ENCODE measurements at places on chromosomes 1 and 21.

- no peak for DNase-seq
These were observed 730 bp downstream of the ZCCHC17 start for GRCh38 chr1:31297277-31298247.

DNA sequence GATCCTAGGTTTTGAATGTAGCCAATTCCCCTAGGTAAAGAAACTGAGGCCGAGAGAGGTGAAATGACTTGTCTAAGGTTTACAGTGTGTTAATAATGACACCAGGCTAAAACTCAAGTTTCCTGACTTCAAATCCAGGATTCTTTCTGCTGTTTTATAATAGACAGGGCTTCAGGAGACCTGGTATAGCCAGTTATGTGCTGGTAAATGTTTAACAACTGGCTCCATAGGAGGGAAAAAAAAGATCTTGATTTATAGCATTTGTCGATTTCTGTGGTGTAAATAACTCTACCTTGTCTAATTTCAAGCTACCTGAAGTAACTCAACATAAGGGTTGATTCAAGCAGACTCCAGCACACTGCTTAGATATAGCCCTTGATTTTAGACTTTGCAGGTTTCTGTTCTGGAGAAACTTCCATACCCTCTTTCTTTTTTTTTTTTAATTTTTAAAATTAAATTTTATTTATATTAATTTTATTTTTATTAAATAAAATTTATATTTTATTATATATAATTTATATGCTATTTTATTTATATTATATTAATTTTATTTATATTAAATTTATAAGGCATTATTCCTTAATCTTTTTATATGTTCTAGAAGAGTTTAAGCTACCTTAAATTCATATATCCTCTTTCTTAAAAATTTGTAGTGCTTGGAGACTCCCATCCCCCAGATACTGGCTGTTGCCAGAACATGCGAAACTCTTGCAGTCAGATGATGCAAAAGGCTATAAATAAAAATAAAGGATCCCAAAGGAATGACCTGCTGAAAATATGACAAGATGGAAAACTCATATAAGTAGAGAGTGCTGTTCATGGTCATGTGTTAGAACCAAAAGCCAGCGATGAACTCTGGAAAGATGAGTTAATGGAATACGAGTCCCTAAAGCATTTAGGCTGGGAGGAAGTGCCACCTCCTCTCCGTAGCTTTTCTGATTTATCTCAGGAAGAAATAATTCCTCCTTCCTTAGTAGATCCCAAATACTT lies 35.4 kb upstream of the SRSF10 start:
- DNase-seq: no peak

GRCh38 chr1:57282411-57282810 lies 141.4 kb downstream of the DAB1 start:
- DNase-seq: no peak

- DNase-seq: no peak
These were observed 99.5 kb upstream of the BACE2 start for GRCh38 chr21:41068496-41068895.

DNA sequence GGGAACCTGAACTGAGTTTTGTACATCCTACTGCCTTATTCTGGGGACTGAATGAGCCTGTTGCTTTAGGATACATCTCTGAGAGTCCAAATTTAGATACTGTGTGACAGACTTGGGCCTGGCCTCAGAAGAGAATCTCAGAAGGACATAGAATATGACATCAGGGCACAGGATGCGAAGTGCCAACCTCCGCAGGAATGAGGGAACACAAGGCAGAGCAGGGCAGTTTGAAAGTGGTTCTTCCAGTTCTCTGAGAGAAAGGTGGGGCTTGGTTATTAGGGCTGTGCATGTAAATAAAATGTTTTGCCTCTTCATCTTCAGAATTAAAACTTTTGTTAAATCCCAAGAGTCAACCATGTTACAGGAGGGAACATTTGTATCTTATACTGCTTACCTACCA lies 23.1 kb downstream of the TRAF5 start:
- no peak for DNase-seq

- DNase-seq: no peak
These were observed 4.8 kb downstream of the PLA2G5 start for GRCh38 chr1:20074725-20075171.

GRCh38 chr1:168613691-168614231 lies 37.4 kb downstream of the XCL1 start:
- DNase-seq: no peak

DNA sequence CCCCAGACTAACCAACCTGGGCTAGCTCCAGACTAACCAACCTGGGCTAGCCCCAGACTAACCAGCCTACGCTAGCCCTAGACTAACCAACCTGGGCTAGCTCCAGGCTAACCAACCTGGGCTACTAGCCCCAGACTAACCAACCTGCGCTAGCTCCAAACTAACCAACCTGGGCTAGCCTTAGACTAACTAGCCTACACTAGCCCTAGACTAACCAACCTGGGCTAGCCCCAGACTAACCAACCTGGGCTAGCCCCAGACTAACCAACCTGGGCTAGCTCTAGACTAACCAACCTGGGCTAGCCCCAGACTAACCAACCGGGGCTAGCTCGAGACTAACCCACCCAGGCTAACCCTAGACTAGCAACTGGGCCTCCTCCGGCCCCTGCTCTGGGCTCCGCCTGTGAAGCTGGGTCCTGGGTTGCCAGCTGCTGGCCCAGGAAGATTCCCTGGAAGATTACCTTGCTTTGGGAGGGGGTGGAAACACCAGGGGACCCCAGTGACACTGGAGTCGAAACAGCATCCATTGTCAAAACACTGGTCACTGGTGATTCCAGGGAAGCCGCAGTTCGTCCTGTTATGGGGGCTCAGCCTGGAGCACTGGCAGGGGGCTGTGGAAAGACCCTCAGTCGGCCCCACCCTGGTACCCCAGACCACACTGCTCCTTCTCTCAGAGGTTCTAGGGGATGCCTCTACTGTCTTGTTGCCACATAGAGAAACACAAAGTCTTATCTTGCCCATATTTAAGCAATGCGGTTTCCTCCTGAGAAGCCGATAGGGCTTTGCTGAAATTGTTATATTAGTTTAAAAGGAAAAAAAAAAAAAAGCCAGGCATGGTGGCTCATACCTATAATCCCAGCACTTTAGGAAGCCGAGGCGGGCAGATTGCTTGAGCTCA lies 1.1 kb downstream of the TFF2 start:
- no peak for DNase-seq

Measured in stimulated activated CD8-positive, alpha-beta memory T cell treated with anti-CD3 and anti-CD28 coated beads, Interleukin-4, amount 100 ng/mL, for 1 hour (primary cell).